ENCODE measurements at places on chromosomes 3 and 15. TPM values are rescaled to one million over a fixed set of nuclear protein-coding genes. Genes with fewer than 3 reads are reported as not detected.

The FBXO40 gene
- total RNA-seq: not detected

The CCDC191 gene
- total RNA-seq: 2.3 TPM

The FETUB gene
- total RNA-seq: not detected

The EFHB gene
- total RNA-seq: 0.54 TPM

The LRRIQ4 gene
- not detected for total RNA-seq

The GMPS gene
- 50.7 TPM for total RNA-seq

The HGD gene
- total RNA-seq: 5.2 TPM

The ZMYND10 gene
- not detected for total RNA-seq

The CORO2B gene
- total RNA-seq: 15.9 TPM

The TRPM1 gene
- not detected for total RNA-seq

The CCDC33 gene
- total RNA-seq: not detected

The VWA5B2 gene
- total RNA-seq: not detected

The SERPINI2 gene
- not detected for total RNA-seq

The GRAMD1C gene
- total RNA-seq: 2.6 TPM

The NANOGP8 gene
- total RNA-seq: not detected

The WDR76 gene
- 3.4 TPM for total RNA-seq

The GRK7 gene
- total RNA-seq: not detected

The COL6A5 gene
- not detected for total RNA-seq

The ITPKA gene
- total RNA-seq: 0.49 TPM

The CKMT1A gene
- not detected for total RNA-seq

The SCG3 gene
- not detected for total RNA-seq

The CILP gene
- total RNA-seq: 0.16 TPM

The DGKG gene
- total RNA-seq: 0.72 TPM

The LHFPL4 gene
- not detected for total RNA-seq
